Frontal cortex (tissue), 4 donors: ENCODE measurements at places on chromosomes 11 and 22. TPM values are rescaled to one million over a fixed set of nuclear protein-coding genes. Genes with fewer than 3 reads are reported as not detected.

DNA sequence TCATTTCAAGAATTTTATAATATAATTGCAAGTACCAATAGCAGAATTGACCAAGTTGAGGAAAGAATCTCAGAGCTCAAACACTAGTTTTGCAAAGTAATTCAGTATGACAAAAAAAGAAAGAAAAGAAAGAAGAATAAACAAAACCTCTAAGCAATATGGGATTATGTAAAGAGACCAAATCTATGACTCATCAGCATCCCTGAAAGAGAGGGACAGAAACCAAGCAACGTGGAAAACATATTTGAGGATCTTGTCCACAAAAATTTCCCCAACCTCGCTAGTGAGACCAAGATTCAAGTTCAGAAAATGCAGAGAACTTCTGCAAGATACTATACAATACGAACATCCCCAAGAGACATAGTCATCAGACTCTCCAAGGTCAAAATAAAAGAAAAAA, 203.7 kb upstream of the DDI1 start:
- no peak for DNase-seq

DNA sequence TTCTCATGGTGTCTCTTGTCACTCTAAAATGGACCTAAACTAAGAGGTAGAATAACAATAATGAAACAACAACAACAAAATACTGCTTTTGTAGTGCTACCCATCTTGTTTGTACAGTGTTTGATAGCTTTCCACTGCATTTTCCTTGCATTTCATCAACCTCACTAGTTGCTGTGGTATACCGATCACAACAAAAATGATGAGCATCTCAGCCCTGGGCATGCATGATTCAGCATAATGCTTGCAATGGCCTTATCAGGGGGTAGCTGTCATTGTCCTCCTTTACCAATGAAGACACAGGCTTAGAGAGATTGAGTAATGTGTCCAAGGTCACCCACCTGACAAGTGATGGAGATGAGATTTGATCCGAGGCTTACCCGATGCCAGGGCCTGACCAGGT, 682.5 kb downstream of the NTM start:
- no peak for DNase-seq

- DNase-seq, result no peak
These were observed 82.6 kb downstream of the MICAL3 start for GRCh38 chr22:17941471-17942406.

The ZDHHC8 gene
- total RNA-seq, result 2.9 TPM

The FAM180B gene
- total RNA-seq, result not detected

The MS4A7 gene
- 1.2 TPM for total RNA-seq

The TNNT3 gene
- not detected for total RNA-seq

The MS4A3 gene
- total RNA-seq, result 0.41 TPM

The MLC1 gene
- 17.9 TPM for total RNA-seq

The C11orf52 gene
- total RNA-seq, result not detected

The YPEL1 gene
- total RNA-seq, result 104 TPM
